ENCODE measurements at places on chromosomes 6 and 20.

GRCh38 chr20:20585146-20585545 lies 127.3 kb downstream of the RALGAPA2 start:
- no peak for DNase-seq

GRCh38 chr6:119166024-119166784 lies 87.7 kb upstream of the FAM184A start:
- DNase-seq: no peak

- DNase-seq: no peak
These were observed 37.0 kb downstream of the CDKAL1 start for GRCh38 chr6:20571261-20571660.

DNA sequence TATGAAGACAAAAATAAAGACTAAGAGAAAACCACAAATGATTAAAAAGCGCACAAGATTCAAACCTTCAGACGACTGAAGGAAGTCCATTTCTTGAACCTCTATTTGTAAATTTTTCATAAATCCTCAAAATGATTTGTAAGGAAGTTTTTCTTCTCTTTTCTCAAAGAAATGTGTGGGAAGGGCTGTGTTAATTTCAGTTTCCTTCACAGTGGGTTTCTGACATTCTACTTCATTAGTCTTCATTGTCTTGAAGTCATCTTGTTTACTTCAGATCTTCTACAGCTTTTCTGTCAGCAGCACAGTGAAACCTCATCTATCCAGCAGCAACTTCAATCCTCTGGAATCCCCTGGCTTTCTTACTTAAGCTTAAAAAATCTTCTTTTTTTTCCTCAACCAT lies 87.6 kb upstream of the MYLIP start:
- DNase-seq: no peak

DNA sequence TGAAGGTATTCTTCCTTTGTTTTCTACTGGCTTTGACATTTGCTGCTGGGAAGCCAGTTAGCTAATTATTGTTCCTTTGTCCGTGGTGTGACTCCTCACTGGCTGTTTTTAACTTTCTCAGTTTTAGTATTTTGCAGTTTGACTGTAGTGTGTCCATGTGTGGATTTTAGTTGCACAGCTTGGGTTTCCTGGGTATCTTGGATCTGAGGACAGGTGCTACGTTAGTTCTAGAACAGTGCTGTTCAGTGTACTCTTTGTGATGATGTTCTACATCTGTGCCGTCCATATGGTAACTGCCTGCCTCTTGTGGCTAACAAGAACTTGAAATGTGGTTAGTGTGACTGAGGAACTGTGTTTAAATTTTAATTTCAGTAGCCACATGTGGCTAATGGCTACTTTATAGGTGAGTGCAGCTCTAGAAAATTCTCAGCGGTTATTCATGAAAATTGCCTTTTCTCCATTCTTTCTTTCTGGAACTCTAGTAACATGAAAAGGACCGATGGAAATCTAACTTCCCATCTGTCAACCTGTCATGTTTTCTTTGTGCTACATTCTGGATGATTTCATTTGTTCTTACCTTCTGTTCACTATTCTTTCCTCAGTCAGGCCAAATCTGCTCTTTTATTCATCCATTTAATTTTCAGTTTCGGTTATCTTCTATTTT lies 7.4 kb downstream of the SNX9 start:
- no peak for DNase-seq

DNA sequence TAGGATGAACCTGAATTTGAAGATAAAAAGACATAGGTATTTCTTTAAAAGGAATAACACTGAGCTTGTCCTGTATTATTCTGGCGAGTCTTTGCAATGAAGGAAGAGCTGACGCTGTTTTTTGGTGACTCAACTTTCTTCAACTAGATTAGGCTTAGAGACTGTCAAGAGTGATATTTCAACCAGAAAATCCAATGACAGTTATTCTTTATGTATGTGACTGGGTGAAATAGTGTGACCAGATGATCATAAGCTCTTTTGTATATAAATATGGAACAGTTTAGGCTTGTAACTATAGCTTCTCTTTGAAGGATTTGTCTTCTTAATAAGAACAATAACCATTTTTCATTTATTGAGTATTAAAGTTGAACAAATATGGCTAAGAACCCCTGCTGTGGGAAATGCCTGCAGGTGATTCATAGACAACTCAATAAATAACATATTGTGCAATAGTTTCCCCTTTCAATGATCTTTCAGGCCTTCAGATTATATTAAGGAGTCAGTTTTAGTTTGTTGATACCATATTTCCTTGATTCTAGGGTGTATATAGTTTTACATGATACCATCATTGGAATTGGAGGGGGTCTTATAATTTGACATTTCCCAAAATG lies 265.6 kb upstream of the JAG1 start:
- no peak for DNase-seq

DNA sequence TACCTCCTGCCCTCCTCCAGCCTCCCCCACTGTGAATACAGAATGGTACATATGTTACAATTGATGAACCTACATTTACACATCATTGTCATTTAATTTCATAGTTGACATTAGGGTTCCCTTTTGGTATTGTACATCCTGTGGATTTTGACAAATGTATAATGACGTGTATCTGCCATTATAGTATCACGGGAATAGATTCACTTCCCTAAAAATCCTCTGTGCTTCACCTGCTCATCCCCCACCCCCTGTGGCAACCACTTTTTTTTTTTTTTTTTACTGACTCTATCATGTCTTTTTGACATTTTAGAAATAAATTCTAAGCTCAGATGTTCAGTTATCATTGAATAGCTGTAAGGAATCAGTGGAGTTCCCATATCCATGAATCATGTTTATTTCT lies 30.4 kb downstream of the HECA start:
- no peak for DNase-seq

DNA sequence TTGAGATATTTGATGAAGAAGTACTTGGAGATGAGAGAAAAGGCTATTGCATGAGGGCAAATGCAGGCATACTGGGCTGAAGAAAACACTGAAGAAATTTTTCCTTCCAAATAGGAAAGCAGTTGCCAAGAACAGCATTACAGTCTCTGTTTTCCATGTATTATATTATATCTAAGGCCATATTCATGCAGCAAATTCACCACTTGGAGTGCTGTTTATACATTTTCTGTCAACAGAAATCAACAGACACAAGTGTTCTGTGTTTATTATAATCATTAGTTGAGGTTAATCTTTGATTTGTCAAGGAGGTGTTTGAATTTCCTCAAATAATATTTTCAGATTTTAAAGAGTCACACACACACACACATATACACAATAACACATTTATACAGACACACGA lies 268.8 kb upstream of the PLCB4 start:
- no peak for DNase-seq

GRCh38 chr6:112337209-112337638 lies 9.9 kb upstream of the RFPL4B start:
- DNase-seq: peak; percentile 87

DNA sequence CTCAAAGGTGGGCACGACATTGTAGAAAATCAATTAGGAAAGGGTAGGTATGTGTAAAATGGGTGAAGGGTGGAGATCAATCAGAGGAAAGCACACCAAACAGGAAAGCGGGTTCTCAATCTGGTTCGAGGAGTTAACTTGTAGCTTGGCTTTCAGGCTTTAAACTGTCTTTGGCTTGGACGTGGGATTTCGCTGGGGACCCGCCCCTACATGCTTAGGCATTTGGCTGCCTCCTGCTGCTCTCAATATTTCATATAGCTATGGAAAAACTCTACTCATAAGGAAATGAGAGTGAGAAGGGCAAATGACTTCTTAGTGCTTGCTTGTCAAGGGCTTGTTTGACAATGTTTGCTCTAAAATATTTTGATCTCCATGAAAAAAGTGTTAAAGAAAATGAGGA lies 38.1 kb upstream of the PDE7B start:
- no peak for DNase-seq

DNA sequence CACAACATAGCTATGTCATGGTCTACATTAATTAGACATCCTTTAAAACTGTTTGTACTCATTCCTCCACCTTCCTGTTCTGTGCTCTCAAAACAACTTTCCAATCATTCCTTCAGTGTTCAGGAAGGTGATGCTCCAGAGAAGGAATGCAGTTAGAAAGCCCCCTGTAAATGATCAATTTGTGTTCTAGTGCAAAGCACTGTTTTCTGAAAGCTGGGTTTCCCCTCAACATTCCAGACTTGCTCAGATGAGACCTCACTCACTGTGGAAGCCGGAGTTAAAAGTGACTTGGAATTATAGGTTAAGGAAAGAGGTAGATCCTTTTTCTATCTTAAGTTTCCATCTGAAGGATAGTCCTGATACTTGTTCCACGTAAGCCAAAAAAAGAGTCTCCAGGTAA lies 95.9 kb downstream of the BMP2 start:
- DNase-seq: no peak

DNA sequence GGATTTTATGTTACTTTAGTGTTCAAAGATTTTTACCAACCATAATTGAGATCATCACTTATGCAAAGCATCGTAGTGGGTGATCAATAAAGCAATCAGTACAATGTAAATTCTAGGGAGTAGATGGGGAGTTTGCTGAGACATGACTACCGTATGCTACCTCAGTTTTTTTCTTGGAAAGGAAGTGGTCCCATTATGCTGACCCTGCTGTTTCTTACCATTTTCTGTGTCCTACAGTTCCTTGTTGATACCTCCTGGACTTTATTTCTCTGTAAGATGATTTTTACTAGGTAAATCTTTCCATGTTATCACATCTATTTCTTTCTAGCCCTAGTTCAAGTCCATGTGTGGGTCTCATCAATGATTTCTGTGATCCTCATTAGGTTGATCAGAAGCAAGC lies 19.3 kb upstream of the NKAIN2 start:
- no peak for DNase-seq

All from EH (cell line).